ENCODE measurements at places on chromosomes 3 and 15.

GRCh38 chr3:70933105-70933810 is 620.8 kb upstream of the MDFIC2 start:
- no peak for DNase-seq

DNA sequence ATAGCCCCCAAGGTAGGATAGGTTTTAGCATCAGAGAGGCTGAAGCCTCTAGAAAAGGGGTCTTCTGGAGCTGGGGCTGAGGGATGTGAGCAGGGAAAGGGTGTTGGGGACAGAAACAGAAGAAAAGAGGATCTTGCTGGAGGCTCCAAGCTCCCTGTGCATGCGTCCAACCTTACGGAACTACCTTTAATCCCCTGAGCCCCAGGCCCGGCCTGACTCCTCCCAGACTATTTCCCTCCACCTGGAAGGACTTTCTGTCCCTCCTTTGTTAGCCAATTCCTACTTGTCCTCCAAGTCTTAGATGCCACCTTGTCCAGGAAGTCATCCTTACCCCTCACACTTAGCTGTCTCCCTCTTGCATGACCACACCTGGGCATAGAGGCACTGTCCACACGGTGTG is 50.0 kb upstream of the VPS8 start:
- DNase-seq, result no peak

DNA sequence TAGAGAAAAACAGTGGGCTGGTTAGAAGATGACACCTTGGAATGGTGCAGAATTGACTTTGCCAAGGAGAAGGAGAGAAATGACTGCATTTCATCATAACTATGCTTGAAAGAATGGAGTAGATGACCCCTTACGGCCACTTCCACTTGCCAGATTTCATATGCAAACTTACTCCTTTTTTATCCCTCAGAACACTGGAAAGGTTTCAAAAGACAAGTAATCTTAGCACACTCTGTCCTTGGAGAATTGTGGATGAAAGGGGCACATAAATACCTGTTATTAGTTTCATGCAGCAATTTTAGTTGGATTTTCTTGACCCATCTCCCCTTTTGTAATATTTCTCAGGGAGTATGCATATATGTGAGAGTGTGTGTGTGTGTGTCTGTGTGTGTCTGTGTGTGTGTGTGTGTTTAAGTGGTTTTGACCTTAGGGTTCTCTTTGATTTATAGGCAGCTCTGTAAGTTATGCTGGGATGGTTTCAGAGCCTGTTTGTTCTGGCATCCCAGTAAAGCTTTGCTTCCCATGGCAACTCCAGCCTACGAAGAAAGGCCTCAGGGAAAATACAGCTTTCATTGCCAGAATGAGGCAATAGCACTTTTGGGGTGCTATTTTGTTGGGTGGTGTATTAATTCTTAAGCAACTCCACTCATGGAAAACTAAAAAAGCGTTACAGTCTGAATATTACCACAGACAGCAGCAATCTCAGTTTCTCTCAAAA is 122.2 kb upstream of the TP63 start:
- no peak for DNase-seq

DNA sequence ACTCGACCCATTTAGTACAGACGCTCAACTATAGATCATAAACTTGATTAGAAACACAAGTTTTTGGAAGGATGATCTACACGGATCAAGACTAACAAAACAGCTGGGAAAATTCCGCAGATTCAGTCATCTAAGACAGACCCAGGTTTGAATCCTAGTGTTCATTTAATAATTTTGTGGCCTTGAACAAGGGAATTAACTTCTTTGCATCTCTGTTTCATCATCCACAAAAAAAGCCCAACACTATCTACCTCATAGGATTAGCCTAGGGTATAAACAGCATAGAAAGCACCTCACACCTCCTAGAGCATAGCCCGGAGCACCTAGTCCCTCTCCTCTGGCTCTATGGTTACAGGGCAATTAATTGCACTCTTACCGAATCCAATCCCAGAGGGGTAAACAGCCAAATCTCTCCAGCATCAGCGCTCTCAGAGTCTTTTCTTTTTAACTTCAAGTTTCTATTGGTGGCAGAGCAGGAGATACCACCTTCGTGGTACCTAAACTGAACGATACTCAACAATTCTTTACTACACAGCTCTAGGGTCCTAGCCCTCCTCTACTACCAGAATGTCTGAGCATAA is 3.5 kb downstream of the TBL1XR1 start:
- DNase-seq, result no peak

DNA sequence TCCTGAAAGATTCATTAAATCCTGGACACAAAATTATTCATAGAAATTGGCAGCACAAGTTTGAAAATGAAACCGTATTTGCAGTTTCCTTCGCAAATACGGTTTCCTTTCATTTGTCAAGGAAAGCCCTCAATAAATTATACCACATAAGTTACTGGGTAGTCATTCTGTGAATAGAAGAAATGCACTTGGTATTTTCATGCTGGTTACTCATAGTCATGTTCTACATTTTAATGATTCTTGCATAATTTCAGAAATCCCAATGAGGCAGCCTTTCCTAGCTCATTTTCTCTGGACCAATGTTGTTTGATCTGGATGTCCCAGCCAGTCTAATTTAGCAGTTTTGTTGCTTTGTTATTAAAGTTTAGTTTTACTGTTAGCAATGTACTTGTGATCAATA is 43.2 kb downstream of the MINAR1 start:
- no peak for DNase-seq
